ENCODE measurements at places on chromosomes 5 and 9. TPM values are rescaled to one million over a fixed set of nuclear protein-coding genes. Genes with fewer than 3 reads are reported as not detected.

Gene RASEF
- 51.1 TPM for total RNA-seq

Gene CAAP1
- 29.8 TPM for total RNA-seq

Gene GFI1B
- total RNA-seq, result 0.89 TPM

Gene ZSWIM6
- 22.5 TPM for total RNA-seq

Gene BARX1
- total RNA-seq, result 0.18 TPM

Gene KIF24
- 2.2 TPM for total RNA-seq

Gene IL9
- not detected for total RNA-seq

Gene TNC
- total RNA-seq, result 43.8 TPM

All from left colon (tissue), 2 donors.